ENCODE measurements at places on chromosomes 6 and 20. TPM values are rescaled to one million over a fixed set of nuclear protein-coding genes. Genes with fewer than 3 reads are reported as not detected.

The MAVS gene
- total RNA-seq, result 24.3 TPM

The DACT2 gene
- 1.8 TPM for total RNA-seq

DNA sequence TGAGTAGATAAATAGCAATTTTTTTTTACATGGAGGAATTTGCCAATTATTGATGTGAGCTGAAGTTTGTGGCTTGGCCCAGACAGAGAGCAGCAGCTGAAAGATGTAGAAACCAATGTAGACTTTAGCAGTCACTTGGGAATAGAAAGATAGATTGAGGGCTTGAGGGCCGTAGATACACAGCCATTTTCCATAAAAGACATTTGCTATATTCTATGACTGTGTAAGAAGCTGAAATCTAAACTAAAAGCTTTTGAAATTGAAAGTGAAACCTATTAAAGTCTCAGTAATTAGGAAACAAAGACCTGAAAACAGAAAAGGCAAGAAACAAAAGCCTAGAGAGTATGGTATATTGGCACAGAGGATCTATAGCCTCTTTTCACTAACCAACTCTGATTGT is 332.7 kb downstream of the CENPW start:
- no peak overlapping the region for H3K4me3 ChIP-seq
- no peak for DNase-seq
- H3K4me1 ChIP-seq, result no peaks in the 10 kb centered on the region
- H3K27ac ChIP-seq, result no peak overlapping the region
- H3K36me3 ChIP-seq, result no peaks in the 10 kb centered on the region

DNA sequence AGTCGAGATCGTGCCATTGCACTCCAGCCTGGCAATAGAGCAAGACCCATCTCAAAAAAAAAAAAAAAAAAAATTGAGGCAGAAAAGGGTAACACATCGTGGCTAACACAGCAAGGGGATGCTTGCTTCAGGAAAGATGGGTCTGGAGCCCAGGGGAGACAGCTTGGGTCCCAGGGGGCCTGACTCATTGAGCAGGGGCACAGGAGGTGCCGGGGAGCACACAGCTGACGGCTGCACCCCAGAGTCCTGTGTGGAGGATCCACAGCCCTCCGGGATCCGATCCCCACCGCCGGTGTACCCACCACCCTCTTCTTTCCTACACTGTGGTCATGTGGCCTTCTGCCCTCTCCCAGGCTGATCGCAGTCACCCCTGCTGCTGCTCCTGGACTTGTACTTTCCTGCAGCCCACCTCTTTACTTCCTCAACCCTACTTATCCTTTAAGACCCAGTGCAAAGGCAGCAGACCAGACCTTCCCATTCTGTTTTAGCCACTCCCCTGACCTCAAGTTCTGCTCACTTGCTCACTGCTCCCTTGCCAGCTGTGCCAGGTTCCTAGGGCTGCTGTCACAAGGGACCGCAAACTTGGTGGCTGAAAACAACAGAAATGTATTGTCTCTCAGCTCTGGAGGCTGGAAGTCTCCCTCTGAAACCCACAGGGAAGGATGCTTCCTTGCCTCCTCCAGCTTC is 17.6 kb upstream of the EZR start:
- H3K27ac ChIP-seq, result no peak overlapping the region
- peaks cover 5% of the 10 kb centered on the region for H3K36me3 ChIP-seq
- H3K4me3 ChIP-seq, result no peak overlapping the region
- no peak for DNase-seq
- no peaks in the 10 kb centered on the region for H3K27me3 ChIP-seq

- no peaks in the 10 kb centered on the region for H3K4me1 ChIP-seq
- no peak for DNase-seq
- H3K36me3 ChIP-seq, result no peaks in the 10 kb centered on the region
These were observed 1065.0 kb downstream of the EPHA7 start for GRCh38 chr6:92354270-92354829.

DNA sequence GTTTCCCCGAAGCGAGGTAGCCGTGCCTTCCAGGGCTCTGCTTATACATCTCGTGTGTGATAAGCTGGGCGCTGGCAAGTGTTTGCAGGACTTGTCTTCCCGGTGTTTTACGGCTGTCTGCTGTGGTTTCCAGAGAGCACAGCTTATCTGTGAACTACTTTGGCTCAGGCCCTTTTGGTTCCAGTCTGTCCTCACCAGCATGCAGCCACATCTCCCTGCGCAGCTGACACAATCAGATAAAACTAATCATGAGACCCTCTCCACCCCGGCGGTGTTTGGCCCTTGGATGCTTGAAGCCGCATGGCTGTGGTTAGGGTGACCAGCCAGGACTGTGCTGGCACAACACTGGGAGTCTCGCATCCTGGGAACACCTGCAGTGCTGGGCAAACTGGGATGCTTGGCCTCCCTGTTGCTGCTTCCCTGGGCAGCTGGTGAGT is 241.8 kb upstream of the FOXQ1 start:
- H3K36me3 ChIP-seq, result no peaks in the 10 kb centered on the region
- H3K27me3 ChIP-seq, result no peaks in the 10 kb centered on the region
- H3K4me1 ChIP-seq, result no peaks in the 10 kb centered on the region
- H3K27ac ChIP-seq, result no peak overlapping the region
- DNase-seq, result no peak

DNA sequence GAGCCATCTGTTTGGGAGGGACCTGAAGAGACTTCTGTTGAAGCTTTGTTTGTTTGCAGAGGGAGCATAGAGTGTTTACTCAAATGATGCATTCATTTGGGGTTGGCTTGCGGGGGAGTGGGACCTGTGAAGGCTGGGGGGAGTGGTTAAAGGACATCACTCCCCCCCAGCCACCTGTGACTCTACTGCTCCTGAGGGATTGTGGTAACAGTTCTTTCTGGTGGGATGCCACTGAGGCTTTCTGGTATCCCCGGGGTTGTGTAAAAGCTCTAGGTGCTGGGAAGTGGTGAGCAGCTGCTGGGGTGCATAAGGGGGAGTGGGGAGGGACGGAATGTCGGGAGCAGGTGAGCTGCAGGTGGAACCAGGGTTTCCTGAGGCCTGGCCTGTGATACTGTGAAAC is 239.2 kb upstream of the QKI start:
- H3K4me1 ChIP-seq, result no peaks in the 10 kb centered on the region
- no peak overlapping the region for H3K27ac ChIP-seq
- H3K4me3 ChIP-seq, result no peak overlapping the region
- no peaks in the 10 kb centered on the region for H3K36me3 ChIP-seq
- DNase-seq, result no peak

Measured in H9 (cell line).